Right atrium auricular region (tissue), 2 donors: ENCODE measurements at places on chromosomes 2 and 18. TPM values are rescaled to one million over a fixed set of nuclear protein-coding genes. Genes with fewer than 3 reads are reported as not detected.

PRKAG3 gene
- total RNA-seq, result not detected

ADGRF3 gene
- not detected for total RNA-seq

LYPD1 gene
- total RNA-seq, result not detected

KCNK3 gene
- total RNA-seq, result 50.0 TPM

ZNF521 gene
- 36.1 TPM for total RNA-seq

COLEC11 gene
- 27.8 TPM for total RNA-seq

- no peak for DNase-seq
These were observed 207.5 kb downstream of the SPP2 start for GRCh38 chr2:234257859-234258561.

GRCh38 chr2:23073671-23074070 is 311.3 kb upstream of the KLHL29 start:
- no peak for DNase-seq

DNA sequence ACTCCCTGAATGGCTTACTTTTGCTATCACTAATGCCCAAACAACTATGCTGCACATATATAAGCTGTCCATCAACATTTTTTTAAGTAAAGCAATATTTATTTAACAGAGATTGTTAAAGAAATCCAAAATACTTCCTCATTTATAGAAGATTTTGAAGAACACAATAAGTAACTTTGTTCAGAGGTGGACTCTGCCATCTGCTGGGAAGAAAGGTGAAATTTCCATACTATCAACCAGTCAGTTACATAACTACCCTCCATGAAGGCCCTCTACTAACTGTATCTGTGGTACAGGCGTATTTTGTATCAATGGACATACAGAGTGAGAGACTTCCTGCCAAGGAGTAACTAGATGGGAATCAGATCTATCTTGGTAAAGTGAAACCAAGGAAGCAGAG is 106.0 kb downstream of the DTNB start:
- no peak for DNase-seq

DNA sequence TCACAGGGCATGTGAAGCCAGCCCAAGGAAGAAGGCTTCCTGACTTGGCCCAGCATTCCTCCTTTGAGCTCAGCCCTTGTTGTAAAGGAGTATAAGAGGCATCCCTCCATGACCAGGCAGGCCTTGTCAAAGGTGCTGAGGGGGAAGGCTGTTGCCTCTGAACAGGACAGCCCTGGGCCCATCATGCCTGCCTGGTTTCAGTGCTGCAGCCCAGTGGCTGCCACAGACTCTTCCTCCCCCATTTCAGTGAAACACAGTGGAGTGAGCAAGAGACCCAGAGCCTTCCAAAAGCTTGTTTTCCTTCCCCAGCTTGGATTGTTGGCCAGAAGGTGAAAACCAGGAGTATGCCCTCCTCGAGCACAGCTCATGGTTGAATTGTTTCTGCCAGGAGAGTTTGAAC is 19.9 kb upstream of the RPL37A start:
- no peak for DNase-seq

DNA sequence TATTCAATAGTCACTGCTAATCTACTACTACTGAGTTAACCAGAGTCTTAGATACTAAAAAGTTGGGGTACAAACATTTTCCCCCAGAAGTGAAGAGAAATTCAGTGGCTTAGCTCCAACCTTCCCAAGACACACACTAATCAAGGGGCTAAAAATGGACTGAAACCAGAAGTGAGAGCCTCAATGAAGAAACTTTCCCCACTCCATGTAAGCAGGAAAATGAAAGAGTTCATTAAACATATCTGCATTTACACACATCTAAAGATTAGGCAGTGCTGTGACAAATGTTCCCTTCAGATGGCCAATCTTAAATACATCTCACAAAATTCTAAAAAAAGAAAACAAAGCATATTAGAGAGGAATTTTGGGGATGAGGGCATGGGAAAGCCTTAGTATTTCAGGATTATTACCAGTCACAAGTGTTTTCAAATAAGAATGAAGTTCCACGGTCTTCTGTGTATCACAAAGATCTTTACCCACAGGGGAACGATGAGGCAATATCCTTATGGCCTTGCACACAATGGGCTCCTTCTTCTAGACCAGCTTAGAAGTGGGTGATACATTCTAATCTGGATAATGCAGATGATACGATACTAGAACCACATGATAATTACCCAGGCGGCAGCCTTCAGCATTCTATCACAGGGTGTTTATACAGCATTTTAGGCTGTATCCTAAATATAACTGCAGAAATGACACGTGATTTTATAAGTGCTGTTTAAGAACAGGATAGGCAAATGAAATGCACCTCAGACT is 17.1 kb downstream of the ANKRD44 start:
- DNase-seq, result no peak

DNA sequence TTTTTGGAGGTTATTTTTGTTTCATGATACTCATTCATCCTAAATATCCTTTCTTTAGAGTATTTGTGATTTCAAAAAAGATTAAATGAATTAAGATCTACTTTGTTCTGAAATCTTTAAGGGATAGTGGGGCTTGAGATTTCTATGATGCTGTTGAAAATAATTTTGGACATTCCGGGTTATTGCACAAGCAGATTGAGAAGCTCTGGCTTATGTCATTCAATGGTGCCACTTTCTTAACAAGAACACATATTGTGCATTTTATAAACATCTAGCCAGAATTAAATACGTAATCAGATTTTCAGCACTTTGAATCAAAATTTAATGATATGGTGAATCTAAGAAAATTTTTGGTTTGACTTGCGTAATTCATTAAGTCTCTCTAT is 207.7 kb upstream of the COL3A1 start:
- no peak for DNase-seq
